Keratinocyte (primary cell): ENCODE measurements at places on chromosomes 11 and 22.
A peak's percentile ranks its signal among the peaks of the same experiment; 100 is the strongest.

GRCh38 chr11:116716621-116717020 lies 56.2 kb downstream of the BUD13 start:
- no peak for DNase-seq

GRCh38 chr11:105229761-105230160 lies 90.2 kb upstream of the CARD18 start:
- no peak for DNase-seq

DNA sequence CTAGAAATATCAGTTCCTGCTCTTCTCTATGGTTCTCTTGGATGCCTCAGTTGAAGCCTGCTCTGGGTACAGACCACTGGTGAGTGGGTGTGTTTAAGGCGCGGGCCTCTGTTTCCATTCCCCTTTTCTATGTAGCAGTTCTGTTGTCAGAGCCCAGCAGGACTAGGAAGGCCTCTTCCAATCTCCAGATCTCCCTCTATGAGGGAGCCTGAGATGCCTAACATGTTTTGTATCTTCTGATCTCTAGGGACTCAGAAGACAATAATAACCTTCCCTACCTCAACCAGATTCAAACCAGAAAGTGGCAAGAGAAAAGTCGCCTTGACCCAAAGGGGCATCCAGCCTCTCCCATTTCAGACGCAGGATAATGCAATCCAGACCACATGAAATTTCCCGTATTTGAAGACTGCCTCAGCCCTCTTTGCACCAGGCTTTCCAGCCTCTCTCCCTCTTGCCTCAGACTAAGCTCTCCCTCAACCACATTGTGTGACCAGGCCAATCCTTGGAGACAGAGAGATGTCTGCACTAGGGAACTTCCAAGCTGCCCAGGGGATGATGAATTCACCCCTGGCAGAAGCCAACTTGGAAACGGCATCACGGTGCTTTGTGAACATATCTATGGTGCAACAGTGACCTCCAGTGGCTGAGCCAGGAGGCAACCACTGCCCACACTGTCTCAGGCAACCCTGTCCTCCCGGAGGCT lies 150.1 kb upstream of the UBASH3B start:
- peak; percentile 32 for DNase-seq

DNA sequence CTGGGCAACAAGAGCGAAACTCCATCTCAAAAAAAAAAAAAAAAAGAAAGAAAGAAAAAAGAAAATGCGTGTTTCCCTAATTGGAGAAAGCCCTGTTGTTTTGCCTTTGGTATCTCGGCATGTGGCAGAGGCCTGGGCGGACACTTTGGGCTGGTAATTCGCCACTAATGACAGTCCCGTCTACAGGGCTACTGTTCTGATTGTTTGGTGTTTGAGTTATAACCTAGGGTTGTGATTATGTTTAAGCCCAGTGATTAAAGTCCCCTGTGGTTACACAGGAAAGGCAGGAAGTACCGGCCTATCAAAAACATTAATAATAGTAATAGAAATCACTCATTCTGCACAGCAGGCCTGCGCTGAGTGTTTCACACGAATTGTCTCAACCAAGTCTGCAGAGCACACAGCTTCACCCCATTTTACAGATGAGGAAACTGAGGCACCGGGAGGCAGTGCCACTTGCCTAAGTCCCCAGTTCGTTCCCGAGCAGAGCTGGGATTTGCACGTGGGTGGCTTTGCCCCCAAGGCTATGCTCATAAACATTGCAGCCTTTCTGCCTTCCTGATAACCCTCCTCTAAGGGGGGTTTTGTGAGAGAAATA lies 39.1 kb upstream of the GRAMD4 start:
- DNase-seq, result no peak

- DNase-seq, result no peak
Measured at GRCh38 chr11:61795459-61795858, 2.7 kb downstream of the FEN1 start.

- DNase-seq, result no peak
Measured at GRCh38 chr11:119323532-119324033, 6.7 kb upstream of the MCAM start.

DNA sequence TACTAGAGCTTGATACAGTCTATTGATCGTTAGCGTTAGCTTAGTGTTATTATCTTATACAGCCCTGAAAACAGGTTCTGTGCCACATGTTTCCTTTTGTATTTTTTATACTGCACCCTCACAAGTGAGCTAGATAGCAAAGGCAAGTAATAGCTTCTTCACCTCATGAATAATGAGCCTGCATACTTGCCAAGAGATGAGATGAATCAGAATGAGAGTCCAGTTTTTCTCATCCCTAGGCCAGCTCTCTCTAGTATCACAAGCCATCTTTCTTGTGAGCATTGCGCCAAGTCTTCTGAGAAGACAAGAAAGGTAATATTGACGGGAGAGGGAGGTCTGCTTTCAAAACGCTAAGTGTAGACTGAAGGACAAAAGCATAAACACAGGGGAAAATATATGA lies 8.7 kb upstream of the CARD18 start:
- DNase-seq, result no peak

- DNase-seq, result no peak
Measured at GRCh38 chr22:45861259-45861658, 115.7 kb downstream of the WNT7B start.

DNA sequence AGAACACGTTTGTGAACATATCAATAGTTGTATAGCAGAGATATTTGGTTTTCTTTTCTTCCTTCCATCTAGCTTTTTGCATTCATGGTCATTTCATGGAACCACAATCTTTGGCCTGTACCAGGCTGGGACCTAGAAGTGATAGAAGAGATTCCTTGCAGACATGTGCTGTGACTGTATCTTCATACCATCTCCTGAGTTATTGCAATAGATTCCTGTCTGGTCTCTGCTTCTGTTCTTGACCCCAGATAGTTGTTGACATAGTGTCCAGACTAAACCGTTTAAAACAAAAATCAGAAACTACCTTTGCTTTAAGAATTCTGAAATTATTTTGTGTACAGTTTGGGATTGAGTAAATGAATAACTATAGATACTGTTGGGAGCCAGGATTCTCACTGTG lies 16.8 kb downstream of the PANX1 start:
- no peak for DNase-seq

- DNase-seq, result no peak
Measured at GRCh38 chr11:13685461-13686108, 17.1 kb downstream of the FAR1 start.

DNA sequence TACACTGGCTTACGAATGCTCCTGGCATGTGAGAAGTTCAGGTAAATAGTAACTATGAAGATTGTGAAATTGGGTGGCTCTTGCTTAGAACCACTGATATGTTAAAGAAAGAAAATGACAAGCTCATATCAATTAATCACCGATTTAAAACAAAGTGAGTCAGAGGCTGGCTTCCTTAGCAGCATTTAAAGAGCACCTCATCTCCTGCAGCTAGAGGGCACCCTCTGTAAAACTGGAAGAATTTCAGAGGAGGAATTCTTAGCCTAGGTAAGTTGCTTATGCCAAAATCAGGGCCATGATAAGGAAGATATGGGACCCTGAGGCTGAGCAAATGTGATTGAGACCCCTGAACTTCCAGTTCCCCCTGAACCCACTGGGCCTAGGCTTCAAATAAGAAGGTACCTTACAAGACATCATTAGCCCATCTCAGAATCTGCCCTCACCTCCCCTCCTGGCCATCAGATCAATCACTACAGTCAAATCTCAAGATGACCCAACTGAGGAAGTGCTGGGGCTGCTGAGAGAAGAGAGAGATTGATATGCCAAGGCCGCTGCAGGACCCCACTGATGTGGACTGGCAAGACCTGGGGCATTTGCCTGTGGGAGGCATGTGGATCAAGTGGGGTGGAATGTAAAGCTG lies 8.6 kb upstream of the CD3E start:
- DNase-seq, result peak; percentile 53

DNA sequence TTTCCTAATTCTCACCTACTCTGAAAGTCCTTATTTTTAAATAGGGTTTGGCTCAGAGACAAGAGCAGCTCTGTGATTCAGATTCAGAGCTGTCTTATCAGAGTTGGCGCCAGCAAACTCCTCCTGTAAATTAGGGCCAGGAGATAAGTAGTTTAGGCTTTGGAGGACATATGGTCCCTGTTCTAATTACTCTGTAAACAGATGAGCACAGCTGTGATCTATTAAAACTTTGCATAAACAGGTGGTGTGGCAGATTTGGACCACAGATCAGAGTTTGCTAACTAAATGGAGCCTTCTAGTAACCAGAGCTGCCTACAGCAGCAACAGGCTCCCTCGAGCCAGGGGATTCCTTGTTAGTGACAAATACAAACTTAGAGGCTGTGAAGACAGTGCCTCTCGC lies 27.9 kb downstream of the YPEL1 start:
- no peak for DNase-seq

DNA sequence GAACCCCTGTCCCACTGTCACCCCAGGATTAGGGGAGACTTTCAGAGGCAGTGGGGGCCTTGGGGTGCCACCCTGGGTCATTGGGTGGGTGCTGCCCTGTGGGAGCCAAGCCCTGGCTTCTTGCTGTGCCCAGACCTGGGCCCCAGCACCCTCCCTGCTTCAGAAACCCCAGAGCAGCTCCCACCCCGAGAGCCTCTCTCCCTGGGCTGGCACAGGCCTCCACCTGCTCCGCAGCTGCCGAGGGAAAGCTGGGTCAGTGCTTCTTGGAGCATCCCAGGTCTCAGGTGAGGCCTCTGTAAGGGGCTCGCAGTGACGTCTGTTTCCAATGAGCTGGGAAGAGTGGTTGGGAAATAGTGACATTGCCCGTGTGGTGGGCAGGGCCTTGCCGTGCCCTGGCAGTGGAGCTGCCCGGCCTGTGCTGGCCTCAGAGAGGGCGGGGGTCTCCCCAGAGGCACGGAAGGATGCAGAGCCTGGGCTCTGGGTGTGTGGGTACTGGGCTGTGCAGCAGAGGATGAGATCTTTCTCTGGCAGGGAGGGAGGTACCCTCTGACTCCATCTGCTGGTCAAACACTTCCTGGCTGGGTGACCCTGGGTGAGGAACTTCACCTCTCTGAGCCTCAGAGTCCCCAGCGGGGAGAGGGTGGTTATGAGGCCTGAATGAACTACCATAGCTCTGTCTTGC lies 23.0 kb downstream of the C22orf23 start:
- no peak for DNase-seq

DNA sequence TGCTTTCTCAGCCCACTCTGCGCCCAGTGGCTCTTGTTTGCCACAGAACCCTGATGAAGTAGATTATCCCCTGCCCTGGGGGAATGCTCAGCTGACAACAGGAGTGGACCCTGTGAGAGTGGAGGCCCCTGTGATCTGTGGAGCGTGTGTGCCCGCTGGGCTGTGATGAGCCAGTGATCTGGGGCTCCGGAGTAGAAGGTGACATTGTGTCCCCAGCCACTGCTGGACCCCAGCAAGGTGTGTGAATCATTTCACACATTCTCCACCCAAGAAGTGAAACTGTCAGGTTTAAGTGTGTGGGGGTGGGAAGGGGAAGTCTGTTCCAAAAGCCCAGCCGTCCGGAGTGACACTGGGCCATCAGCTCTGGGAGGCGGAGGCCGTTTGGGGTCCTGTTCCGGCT lies 33.1 kb upstream of the GRAMD4 start:
- no peak for DNase-seq

DNA sequence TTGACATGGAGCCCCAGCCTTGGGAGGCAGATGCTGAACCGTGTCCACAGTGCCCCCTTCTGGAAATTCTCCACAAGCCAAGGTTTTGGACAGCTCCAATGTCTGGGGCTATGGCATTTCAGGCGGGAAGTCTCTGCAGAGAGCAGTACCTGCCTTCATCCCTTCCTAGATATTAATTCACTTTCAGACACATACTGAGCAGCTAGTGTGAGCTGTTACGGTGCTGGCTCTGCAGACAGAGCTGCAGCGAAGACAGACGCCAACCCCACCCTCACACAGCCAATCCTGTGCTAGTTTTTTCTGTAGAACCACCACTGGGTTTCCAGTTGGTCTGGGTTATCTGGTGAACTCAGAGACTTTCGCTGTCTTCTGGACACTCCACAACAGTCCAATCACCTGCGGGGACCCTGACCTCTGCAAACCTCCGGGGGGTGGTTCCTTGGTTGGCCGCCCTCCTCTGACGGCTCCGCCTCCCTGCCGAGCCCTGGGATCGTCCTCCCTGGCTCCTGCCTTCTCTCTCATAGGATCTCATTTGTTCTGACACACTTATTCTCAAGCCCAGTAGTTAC lies 9.1 kb downstream of the LMF2 start:
- DNase-seq, result no peak

- no peak for DNase-seq
Measured at GRCh38 chr11:22922672-22923071, 62.4 kb upstream of the CCDC179 start.

- no peak for DNase-seq
Measured at GRCh38 chr11:64894070-64894811, 15.8 kb upstream of the EHD1 start.

DNA sequence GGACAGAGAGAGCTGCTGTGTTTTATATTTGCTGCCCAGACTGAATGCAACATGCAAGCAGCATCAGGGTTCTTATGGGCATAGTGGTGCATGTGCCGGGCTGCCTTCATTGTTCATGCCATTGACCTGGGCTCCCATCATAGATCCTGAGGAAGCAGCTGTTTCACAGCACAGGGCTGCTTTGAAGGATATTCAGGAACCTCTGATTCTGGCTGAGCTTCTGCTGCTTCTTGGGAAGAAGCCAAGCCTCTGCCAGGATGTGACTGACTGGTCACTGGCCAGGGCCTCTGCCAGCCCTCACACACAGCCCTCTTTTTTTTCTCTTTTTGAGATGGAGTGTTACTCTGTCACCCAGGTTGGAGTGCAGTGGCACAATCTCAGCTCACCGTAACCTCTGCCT lies 43.3 kb downstream of the CYB5R2 start:
- DNase-seq, result no peak

- DNase-seq, result peak; percentile 94
Measured at GRCh38 chr11:35337136-35337913, 82.0 kb downstream of the SLC1A2 start.

DNA sequence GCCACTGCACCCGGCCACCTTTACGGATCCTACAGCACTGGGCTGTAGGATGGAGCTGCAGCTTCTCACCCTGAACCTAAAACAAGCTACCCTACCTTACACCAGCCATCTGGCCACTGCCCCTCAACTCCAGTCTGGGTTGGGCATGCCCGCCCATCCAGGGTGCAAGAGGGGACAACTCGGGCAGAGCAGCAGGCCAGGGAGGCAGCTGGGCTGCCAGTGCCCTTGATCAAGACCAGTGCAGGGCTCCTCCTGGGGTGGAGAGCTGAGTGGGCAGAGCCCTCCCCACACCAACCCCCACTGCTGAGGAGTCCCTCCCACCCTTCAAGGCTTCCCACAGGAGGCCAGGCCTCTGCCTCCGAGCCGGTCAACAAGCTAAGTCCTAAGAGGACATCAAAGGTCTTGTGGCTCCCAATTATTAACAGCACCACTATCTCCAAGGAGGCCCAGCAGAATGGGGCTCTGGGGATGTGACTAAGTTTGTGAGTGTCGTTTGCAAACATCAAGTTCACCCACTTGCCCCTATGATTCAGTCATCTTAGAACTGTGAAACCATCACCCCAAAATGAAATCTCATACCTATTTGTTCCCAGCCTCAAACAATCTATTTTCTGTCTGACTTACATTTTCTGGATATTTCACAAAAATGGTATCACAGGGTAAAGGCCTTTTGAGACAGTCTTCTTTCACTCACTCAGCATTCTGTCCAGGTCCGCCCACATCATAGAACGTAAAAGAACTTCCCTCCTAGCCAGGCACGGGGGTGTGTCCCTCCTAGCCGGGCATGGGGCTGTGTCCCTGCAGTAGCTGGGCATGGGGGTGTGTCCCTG lies 11.0 kb downstream of the GATD1 start:
- no peak for DNase-seq

GRCh38 chr11:59556115-59556916 lies 45.0 kb downstream of the OR4D9 start:
- DNase-seq, result no peak
